ENCODE measurements at places on chromosomes 2 and 18.

DNA sequence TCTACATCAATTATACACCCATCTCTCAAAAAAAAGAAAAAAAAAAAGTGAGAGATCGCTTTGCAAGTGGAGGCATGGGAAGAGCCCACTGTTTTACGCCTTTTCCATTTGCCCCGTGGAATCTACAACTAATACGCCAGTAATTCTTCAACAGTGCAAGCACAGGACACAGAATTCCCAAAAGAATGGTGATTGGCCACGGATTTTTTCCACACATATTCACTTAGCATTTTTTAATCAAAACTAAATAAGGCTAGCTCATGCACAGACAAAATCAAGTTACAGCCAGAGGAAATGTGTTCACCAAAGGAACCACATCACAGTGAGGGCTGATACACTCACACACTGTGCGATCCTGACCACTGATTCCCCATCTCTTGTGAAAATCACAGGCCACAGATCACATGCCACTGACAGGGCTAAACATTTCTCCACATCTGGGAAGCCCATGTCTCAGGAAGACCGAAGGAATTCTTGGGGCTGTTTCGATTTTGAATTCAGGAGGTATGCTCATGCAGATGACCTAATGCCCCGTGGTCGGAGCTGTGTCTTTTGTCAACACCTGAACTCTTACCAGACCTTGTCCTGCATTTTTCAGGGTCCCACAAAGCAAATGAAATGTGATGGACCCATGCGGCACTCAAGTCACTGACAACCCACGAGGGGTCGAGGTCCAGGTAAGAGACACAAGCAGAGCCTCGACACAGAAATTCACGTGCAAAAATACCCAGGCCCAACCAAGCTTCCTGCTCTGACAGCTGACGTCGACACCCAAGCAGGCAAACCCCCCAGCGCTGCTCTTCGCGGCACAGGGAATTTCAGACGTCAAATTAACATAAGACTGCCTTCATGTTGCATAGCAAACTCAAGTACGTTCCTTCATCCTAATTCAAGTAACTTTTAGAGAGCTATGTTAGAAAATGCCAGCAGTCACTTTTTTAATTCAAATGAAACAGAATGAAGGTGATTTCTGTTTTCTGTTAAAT lies 69.6 kb downstream of the ZNF516 start:
- DNase-seq: no peak

GRCh38 chr2:99698896-99699295 lies 209.1 kb upstream of the REV1 start:
- no peak for DNase-seq

DNA sequence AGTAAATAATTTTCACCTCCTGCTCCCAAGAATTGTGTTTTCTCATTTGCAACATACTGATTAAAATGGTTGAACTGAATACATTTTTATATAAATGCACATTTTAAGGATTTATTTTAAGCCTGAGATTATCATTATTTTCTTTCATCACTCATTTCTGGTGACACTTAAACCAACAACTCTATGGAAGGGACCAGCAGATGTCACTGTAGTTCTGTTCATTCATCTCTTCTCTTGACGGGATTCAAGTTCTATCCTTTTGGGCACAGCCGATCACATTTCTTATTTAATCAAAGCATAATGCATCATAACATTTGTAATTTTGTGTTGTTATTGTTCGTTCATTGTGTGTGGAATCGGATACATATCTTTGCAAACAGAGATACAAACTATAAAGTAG lies 417.9 kb downstream of the HRH4 start:
- DNase-seq: no peak

DNA sequence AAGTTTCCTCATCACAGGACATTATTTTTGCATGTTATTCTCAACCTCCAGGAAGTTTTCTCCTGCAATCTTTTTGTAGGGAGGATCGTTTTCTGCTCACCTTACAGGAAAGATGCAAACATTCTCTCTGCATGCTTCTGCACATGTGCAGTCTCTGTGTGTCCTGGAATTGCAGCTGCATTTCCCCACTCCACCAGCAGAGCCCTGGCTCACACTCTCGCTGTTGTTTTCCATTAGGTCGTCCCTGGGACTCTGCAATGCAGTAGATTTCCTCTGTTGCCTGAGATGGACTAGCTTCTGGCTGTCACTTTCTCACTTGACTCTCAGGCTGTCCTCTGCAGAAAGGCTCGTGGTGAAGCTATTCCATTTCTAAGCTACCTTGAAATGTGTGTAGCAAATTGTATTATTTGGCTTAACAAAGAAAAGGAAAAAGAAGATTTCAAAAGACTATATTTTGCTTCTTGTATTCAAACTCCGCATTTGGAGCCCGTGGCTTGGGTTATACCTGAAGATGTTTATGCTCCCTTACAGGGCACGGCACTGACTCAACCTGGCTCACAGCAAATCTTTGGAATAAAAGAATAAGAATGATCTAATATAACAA lies 346.7 kb downstream of the RAD51AP2 start:
- no peak for DNase-seq

- DNase-seq: no peak
These were observed 31.5 kb downstream of the ROCK2 start for GRCh38 chr2:11312770-11313471.

- no peak for DNase-seq
These were observed 891 bp upstream of the FTCDNL1 start for GRCh38 chr2:199851883-199852282.

GRCh38 chr2:144780983-144781382 lies 261.1 kb upstream of the ZEB2 start:
- DNase-seq: no peak

DNA sequence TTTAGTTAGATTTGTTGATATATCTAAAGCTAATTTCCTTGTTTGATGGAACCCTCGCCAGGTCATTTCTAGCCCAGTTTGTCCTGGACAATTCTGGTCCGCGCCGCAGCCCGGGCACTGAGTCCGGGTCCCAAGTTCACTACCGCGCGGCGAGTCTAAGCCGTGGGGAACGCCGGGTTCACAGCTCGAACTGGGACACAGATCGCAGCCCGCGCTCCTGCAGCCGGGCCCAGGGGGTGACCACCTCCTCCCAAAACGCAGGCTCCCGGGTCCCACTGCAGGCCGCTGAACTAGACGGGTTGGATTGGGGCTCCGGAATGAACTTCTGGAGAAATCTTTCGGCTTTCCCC lies 681 bp downstream of the ACADL start:
- DNase-seq: no peak

GRCh38 chr18:76859474-76860339 lies 37.4 kb downstream of the ZNF236 start:
- no peak for DNase-seq

DNA sequence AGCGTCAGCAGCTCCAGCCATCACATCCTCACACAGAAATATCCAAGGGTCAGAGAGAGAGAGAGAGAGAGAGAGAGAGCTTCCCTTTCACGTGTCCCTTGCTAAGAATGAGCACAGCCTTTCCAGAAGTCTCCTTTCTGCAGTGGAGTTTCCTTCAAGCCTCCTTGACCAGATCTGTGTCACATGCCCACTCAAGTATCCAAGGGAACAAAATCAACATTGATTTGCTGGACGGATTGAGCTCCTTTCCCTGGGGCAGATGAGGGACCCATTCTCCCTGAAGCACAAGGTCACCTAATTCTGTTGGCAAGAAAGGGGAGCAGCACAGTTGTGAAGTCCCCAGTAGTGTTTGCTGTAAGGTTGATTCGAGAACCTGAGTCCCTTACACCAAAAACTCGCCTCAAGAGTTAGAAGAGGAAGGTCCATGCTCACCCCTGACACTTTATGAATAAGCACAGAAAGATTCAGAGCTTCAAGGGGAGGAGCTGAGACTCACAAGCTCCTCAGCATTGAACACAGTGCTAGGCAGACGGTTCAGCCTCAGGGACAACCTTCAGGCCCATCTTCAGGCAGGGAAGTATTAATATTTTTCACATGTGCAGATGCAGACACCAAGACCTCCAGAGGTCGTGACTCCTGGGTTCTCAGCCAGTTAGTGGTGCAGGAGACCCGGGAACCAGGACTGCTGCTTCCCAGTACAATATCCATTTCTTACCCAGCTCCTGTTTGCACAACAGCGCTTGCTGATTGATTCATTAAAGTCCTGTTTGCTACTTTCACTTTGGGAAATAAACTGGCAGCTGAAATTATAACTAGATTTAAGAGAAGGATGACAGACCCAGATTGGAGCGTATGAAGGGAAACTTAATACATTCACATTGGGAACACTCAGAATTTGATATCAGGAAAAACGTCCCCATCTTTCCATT lies 38.2 kb upstream of the MARCO start:
- no peak for DNase-seq

DNA sequence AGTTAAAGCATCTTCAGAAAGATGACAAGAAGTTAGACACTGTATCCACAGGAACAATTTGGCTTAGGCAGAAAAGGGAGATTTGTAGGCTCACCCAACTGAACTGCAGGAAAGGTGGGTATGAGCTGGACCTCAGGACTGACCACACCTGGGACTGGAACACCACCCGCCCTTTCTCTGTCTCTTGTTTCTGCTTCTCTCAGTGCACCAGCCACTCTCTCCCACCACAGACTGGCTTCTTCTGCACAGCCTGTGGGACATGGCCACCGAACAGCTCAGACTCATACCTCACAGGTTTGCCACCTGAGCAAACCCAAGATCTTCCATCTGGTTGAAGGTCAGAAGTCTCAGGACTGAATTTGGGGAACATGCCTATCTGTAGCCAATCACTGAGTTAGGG lies 14.2 kb upstream of the MALT1 start:
- DNase-seq: no peak

DNA sequence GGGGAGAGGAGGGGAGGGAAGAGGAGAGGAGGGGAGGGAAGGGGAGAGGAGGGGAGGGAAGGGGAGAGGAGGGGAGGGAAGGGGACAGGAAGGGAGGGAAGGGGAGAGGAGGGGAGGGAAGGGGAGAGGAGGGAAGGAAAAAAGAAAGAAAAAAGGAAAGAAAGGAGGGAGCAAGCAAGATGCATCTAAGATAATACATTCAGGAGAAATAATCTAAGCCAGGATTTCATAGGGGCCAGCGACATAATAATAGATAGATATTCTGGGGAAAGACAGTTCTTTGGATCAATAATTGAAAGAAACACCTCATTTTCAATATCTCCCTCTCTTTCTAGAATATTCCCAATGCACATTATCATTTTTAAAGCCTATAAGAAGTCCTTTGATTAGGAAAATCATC lies 328.9 kb upstream of the ID2 start:
- no peak for DNase-seq

DNA sequence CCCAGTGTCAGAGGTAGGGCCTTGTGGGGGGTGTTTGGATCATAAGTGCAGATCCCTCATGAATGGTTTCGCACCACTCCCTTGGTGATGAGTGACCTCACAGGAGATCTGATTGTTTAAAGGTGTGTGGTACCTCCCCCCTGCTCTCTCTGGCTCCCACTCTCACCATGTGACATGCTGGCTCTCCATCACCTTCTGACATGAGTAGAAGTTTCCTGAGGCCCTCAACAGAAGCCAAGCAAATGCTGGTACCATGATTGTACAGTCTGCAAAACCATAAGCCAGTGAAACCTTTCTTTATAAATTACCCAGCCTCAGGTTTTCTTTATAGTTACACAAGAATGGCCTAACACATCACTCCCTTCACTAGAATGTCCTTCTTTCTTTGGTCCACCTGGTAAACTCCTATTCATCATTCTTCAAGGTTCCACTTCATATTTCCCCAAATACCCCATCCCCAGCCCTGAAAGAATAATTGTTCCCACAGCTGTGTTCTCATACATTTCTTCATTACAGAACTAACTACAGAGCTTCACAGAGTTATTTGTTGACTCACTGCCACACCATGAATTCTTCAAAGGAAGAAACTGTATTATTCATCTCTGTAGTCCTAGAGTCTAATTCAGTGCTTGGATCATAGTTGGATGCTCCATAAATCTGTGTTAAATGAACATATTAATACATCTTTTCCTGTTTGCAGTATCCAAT lies 81.2 kb upstream of the STK17B start:
- DNase-seq: no peak

GRCh38 chr18:63828656-63829055 lies 53.4 kb downstream of the SERPINB7 start:
- no peak for DNase-seq

GRCh38 chr2:99659874-99660273 lies 170.1 kb upstream of the REV1 start:
- DNase-seq: no peak

GRCh38 chr2:46239175-46239846 lies 57.9 kb upstream of the EPAS1 start:
- DNase-seq: no peak

DNA sequence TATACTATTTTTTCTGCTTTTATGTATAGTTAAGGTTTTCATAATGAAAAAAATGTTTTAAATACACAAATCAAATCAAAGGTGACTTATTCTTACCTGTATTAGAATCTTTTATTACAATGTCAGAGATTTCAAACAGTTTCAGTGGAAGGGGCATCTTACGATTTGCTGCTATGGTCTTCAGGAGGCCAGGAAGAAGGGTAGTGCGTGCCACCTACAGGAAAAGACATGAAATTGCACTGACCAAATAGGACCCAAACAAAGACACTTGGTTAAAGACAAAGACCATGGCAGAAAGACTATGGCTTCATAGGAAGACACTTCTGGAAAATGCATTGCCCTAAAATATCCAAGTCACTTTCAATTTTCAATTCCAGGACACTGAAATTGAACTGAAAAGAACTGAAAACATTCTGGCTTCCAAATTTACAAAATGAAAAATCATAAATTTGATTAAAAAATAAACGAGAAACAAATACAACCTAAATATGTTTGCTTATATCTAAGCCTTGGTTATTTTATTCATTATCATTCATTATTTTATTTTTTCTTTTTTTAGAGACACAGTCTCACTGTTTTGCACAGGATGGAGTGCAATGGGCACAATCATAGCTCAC lies 42.1 kb downstream of the FARSB start:
- no peak for DNase-seq

DNA sequence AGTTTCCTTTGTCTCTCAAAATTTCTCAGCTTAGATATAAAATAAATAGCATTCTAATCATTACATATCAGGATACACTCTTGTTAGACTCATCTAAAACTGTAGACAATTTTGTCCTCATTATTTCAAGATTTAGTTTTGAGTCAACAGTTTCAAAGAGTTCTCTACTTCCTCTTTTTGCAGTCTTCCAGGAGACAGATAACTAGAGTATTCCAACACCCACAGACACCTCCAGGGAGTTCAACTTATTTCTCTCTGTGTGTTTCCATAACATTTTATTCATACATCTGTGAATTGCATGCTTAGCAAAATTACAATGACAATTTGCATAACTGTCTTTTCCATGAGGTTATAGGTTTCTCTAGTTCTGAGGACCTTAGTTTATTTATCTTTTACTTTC lies 166.6 kb upstream of the HNMT start:
- DNase-seq: no peak

DNA sequence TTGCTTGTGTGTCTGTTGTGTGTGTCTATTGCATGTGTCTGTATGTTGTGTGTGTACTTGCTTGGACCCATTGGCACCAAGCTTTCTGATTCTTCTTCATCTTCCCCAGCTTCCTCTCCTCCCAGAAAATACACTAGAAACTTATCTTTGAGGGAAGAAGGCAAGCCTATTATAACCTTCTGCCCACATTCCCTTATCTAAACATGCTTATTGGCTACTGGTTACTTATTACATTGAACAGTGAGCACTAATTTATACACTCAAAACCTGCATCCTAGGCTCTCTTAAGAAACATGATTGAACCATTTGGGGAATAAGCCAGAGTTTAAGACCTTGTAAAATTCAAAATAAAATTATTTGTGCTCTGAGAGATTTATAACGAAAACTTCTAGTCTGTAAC lies 26.5 kb downstream of the SLC9A4 start:
- no peak for DNase-seq

GRCh38 chr2:207873794-207874193 lies 104.1 kb upstream of the FZD5 start:
- DNase-seq: no peak

Data from activated T-helper 9 cell treated with anti-CD3 and anti-CD28 coated beads, Interleukin-2, amount 50 U/mL, for 16 hours (primary cell).